COR-L47 (cell line): ENCODE measurements at places on chromosomes 11 and 22.

GRCh38 chr22:39371732-39372131, 21.9 kb downstream of the SYNGR1 start:
- DNase-seq = no peak

GRCh38 chr11:126158054-126158791, 53.2 kb downstream of the RPUSD4 start:
- no peak for DNase-seq

DNA sequence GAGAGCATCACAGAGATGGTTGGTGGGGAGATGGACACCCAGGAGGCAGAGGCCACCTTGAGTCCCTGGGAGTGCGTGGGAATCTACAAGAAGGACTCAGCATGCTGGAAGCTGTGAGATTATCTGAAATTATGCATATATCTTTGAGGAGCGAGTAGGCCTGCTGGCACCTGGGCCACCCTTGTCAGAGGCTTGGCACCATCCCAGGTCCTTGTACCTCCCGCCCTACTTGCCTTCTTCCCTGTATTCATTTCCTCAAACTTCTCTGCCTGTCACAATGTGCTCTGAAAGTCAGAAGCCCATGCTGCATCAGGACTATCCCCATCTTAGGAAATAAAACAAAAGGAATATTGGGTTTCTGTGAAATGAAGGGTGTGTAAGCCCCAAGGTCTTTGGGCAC, 133.0 kb upstream of the CSNK2A3 start:
- no peak for DNase-seq

DNA sequence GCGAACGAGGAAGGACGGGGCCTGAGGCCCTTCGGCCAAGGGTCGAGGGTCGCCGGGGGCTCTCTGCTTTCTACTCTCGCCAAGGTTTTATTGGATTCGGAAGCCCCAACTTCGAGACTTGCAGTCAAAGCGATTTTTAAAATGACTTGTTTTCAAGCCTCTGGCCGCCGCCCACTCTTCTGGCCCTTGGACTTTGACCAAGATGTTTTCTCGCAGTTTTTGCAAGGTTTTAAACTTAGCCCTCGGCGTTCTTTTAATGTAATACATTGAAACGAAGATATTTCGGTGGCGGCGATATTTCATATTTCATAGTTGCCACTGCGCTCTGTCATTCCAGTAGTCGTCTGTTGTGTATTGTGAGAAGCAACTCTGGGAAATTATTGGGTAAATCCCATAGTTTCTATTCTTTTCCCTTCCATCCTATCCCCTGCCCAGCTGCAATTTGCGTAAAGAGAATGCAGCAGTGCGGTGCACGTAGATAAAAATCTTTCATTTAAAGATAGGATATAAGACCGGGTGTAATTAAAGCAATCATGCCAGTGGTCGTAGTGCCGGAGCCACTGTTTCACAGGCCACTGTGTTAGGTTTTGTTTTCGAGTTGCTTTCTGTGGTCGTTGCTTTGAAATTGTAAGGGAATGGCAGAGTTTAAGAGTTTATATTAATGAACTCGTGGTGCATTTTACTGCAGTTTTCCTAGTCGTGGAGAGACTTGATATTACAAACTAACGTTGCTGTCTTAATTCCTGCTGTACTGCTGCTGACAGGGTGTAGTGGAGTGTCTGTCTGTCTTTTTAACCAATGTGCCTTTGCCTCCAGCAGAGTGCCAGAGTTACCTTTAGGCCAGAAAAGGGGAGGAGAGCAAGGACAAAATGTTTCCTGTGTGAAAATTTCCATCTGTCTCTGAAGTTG, 702 bp downstream of the BIRC2 start:
- DNase-seq = no peak

DNA sequence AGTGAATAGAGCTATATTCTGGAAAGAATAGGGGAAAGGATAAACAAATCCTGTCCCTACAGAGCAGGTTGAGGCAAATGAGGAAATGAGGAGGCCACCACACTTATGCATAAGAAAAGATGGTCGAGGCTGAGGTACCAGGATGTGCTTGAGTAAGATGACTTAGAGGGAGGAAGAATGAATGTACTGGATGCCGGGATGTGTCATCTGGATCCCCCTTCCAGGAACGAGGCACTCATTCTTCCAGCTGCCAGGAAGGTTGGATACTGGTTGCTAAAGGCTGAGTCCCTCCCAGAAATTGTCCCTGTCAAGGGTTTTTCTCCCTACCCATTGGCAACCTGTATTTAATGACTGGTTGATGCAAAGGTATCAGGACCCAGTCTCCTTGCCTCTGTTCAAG, 31.1 kb upstream of the SYT9 start:
- no peak for DNase-seq
